ENCODE measurements at places on chromosomes 2 and 18.

- DNase-seq: no peak
Measured at GRCh38 chr2:33365264-33365970, 111.0 kb upstream of the RASGRP3 start.

GRCh38 chr2:177076636-177077179 is 135.9 kb upstream of the HNRNPA3 start:
- DNase-seq: peak; percentile 93

- no peak for DNase-seq
Measured at GRCh38 chr2:105849431-105850179, 104.9 kb downstream of the NCK2 start.

GRCh38 chr2:121746071-121746578 is 9.3 kb upstream of the TSN start:
- no peak for DNase-seq

GRCh38 chr2:207148020-207148419 is 17.7 kb downstream of the KLF7 start:
- DNase-seq: no peak

- DNase-seq: no peak
Measured at GRCh38 chr2:124911560-124911959, 886.5 kb downstream of the CNTNAP5 start.

All from ELF-1 (cell line).